ENCODE measurements at places on chromosomes 7 and 10. TPM values are rescaled to one million over a fixed set of nuclear protein-coding genes. Genes with fewer than 3 reads are reported as not detected.

GIMAP8 gene
- total RNA-seq: under 0.01 TPM

TAS2R41 gene
- total RNA-seq: not detected

TMEM140 gene
- 29.7 TPM for total RNA-seq

ZC3HAV1 gene
- 24.8 TPM for total RNA-seq

NUTM2E gene
- total RNA-seq: under 0.01 TPM

STEAP1B gene
- total RNA-seq: 10.3 TPM

FAM25G gene
- not detected for total RNA-seq

CHST3 gene
- total RNA-seq: 29.9 TPM

ALDH18A1 gene
- total RNA-seq: 85.7 TPM

All from fibroblast of lung (primary cell).